ENCODE measurements at places on chromosomes 6 and 20.

- no peak for DNase-seq
Measured at GRCh38 chr6:136499370-136499769, 50.9 kb downstream of the MAP7 start.

DNA sequence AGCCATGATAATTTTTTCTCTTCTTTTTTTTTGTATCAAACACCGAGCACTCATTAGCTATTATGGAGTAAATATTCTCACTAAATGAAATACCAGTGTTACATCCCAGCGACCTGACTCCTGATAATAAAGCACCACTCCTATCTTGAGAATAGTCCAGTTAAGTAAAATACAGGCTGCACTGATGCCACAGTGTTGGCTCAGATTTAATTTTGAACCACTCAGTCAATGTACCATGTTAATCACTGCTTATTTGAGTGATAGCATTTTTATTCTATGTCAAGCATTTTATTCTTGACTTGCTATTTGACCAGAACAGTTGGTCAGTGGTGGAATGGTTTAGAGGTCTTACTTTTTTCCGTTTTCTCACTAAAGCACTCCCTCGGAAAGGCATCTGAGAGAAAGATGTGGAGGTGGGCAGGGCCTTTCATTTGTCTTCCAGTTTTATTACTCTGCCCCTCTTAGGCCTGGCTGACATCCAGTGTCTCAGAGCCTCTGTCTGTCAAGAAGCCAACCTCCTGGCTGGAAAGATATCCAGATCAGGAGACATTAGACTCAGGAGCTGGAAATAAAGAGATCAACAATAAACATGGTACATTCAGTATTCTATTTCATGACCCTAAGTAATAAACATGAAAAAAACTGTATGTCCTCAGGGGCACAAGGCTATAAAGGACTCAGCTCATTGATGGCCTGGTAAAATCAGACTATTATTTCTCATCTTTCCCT is 457.8 kb downstream of the EPM2A start:
- DNase-seq, result no peak

DNA sequence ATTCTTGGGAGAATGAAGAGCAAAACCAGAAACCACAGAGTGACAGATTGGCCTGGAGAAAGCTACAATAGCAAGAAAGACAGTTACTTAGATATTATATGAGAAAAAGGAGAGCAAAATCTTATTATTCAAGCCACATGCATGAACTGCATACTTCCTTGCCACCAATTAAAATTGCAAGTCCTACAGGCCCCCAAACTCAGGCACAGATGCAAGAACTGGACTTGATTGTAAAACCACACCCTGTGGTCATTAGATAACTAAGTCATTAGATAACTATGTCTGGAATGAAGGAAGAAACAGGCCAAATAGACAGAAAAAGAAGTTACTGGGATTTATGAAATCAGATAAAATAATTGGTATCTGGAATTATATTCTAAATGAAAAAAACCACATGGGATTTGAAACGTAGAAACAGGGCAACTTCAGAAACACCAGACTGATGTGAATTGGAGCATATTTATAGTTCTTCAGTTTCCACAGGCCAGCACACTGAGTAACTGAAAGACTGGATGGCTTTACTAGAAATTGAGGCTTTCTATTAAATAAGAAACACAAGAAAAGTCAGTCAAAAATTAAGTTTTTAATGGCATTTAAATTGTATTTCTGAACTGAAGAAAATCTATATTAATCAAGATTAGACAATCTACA is 49.4 kb upstream of the CARMIL1 start:
- no peak for DNase-seq

GRCh38 chr6:125986301-125987025 is at the start of gene TRMT11:
Gene TRMT11 (plus strand): TSS chr6:125986540. CDS start chr6:125986551, 11 bp downstream.
- peak; percentile 81 for DNase-seq
